Cortex of kidney (tissue), 1 donor: ENCODE measurements at places on chromosomes 11 and 22.

- DNase-seq = no peak
Observed at GRCh38 chr22:50483977-50484853, 2.4 kb upstream of the MIOX start.

DNA sequence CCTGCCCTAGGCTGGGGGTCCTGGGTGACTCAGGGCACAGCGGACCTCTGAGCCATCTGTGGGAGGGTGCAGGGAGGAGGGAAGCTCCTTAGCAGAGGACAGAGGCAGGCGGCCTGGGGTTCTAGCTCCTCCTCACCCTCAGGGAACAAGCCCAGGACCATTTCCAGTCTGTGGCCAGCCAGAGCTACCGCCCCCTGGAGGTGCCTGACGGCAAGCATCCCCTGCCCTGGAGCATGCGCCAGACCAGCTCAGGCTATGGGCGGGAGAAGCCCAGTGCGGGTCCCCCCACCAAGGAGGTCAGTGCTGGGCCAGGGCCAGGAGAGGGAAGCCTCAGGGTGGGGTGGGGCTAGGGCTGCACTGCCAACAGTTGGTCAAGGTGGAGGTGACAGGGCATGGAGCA is 26.0 kb upstream of the LRRC10B start:
- DNase-seq = no peak

DNA sequence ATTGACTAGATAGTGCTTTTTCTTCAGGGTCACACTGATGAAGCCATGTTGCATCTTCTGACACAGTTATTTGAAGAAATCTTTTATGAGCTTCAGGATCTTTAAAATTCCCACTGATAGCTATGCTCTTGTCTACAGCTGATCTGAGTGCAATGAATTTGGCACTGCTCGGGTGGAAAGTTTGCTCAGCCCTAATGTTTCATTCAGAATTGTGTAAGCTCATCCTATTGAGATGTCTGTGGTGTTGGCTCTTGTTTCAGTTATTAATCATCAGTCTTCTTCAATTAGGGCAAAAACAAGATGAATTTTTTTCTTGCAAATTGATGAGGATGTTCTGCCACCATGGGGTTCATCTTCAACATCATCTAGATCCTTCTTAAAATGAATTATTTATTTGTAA is 1387.0 kb upstream of the RAG2 start:
- no peak for DNase-seq

GRCh38 chr11:68541116-68541515 is 80.6 kb downstream of the PPP6R3 start:
- DNase-seq = no peak

- no peak for DNase-seq
Observed at GRCh38 chr22:49016909-49017481, 810.7 kb downstream of the BRD1 start.

DNA sequence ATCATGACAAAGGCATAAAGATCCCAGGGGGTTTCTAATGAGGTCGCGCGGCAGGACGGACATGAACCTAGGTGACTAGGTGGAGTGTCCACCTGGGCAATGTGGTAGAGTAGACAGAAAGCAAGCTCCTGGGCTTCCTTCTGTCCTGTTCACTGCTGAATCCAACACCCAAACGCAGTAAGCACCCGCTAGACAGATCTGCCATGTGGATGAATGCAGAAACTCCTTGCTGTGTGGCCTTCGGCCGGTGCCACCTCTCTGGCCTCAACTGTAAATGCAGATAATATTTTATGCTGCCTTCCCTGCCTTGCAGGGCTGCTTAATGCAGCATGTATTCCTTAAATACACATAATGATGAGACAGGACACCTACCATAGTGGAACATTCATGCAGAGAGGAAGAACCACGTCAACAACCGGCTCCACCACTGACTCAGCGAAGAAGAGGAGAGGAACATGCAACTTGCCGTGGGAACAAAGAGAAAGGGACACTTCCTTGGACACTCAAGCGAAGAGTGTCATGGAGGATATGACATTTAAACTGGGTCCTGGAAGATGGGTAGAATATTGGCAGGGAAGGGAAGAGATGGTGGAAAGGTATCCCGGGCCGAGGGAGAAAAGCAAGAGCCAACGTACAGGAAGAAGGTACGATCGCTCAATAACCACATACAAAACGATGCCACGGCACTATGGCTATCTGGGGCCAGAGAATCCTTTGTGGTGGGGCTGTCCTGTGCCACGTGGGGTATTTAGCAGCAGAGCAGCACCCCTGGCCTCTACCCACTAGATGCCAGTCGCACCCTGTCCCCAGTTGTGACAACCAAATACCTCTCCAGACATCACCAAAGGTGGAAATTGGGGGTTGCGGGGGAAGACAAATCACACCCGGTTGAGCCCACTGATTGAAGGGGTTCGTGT is 30.8 kb downstream of the MYH9 start:
- DNase-seq = no peak

- no peak for DNase-seq
Observed at GRCh38 chr11:109619498-109619897, 197.5 kb downstream of the C11orf87 start.

- DNase-seq = no peak
Observed at GRCh38 chr11:73019996-73020395, 122.1 kb downstream of the FCHSD2 start.

GRCh38 chr11:133895551-133895950 is 50.2 kb upstream of the SPATA19 start:
- no peak for DNase-seq

DNA sequence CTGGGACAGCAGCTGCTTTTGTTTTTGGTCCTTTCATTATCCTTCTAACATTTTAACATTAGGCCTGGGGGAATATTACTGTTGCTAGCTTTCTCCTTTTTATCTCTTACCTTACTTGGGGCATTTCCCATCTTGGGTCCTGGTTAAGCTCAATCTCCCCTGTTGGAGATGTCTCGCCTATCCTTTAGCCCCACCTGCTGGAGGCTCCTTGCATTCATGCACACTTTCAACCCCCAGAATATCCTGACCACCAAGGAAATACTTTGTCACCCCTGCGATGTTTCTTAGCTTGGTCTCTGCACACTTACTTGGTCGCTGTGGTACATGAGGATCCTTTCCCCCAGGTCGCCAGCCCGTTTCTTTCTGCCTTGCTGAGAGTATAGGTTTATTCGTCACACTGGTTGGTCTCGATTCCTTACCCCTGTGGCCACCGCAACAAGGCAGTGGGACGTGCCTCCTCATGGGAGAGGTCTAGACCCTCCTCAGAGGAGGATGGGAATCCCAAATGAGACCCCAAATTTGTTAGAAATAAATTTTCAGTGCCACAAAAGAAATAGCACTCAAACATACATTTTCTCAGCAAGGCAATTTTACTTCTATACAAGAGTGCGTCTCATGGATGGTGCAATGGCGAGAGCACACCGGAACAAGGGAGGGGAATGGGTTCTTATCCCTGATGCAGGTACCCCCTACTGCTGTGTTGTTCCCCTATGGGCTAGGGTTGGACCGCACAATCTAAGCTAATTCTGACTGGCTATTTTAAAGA is 5.4 kb upstream of the TXN2 start:
- no peak for DNase-seq

- DNase-seq = no peak
Observed at GRCh38 chr11:65362320-65362931, 7.9 kb downstream of the TIGD3 start.

DNA sequence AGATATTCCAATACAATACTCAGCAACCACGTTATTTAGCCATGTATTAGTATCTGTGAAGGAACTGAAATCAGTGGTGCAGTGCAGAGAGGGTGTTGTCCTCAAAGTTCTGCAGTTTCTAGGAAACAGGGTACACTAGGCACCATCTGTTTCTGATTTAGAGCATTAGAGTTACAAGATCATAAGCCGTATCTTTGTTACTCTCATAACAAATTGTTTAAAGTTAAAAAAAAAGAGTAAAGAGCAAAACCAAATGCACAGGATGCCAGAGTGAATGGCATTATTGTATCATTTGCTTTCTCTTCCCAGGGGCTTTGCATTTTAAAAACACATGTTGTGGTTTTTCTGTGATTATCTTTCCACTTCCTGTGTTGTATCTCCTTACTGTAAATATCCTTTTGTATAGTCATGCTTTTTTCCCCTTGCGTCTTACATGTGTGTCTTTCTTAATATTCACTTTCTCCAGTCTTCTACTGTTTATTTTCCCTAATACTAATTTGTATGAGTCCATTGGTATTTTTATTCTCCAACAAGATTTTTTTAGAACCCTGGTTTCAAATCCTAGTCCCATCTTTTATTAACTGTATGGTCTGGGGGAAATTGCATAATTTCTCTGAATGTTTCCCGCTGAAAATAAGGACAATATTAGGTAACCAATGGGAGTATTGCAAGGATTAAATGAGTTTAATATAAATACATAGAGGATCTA is 15.2 kb upstream of the NUP160 start:
- DNase-seq = no peak

DNA sequence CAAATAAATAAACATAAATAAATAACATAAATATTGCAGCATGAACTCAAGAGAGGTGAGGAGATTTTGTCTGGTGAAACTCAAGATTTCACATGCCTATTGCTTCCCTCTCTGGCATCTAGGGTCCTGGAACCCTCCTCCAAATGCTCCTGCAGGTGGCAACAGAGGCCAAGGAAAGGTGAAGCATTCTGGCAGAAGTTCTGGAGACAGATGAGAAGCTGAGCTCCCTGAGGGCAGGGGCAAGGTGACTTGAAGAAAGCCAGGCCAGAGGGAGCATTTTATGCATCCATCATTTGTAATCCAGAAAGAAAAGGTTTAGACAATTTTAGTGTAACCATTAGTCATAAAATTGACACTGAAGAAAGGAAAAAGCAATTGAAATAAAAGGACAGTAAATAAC is 64.9 kb downstream of the ENDOD1 start:
- DNase-seq = no peak

DNA sequence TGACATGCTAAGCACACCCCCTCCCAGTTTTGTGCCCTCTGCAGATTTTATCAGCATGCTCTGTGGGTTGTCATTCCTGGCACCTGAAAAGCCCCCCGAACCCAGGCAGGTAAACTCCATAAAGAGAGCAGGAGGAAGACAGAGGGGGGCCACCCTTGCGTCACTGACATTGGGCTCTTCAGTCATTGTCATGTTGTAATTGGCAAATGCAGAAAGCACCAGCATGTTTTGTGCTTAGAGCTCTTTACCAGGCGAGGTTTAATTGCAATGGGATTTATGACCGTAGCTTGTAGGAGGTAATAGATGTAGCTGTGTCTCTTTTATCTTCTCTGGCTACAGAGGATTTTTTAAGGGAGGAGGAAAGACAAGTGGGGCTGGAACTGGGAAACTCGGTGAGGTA is 201.7 kb downstream of the GRIK4 start:
- DNase-seq = no peak

DNA sequence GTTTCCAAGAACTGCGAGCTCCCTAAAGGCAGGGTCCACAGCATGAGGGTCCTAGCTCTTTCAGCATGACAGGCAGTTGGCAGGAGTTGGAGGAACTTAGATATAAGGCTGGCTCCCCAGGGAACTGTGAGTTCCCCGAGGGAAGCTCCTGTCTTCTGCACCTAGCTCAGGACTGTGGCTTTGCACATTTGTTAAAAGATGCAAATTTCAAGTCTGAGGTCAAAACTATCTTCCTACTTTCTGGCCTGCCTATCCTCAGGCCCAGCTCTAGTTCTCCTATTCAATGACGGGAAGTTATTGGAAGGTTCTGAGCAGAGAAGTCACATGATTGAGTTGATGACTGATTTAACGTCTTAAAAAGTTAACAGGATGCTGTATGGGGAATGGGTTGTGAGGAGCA is 11.7 kb upstream of the UCP3 start:
- no peak for DNase-seq

DNA sequence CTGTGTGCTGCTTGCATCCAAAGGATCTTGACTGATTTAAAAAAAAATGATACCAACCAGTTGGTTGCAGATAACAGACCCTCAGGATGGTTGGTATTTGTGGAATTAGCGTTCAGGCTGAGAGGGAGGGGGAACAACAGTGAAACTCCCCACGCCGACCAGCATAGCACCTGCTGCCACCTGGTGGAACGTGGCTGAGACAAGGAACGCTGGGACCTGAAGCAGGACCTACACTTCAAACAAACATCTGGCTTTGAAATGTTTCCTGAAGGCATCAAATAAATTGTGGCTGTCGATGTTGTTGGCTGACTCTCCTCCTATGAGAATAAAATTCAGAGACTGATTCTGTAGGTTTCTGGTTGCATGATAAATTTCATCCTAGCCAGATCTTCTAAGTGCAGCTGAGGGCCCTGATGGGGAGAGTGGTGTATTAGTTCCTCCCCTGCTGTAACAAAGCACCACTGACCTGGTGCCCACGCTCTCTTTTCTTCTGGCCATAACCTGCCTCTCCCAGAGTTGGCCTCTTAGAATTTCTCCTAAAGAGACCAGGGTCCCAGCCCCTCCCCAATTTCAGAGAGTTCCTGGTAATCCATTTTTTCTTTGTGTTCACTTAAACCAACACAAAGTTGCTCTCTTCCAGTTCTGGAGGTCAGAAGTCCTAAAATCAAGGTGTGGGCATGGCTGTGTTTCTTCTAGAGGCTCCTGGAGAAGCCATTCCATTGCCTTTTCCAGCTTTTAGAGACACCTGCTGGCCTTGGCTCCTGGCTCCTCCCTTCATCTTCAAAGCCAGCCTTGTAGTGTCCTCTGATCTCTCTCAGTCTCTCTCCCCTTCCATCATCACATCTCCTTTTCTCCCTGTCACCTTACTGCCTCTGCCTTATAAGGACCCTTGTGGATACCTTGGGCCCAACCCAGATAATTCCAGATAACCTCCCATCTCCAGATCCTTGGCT is 17.3 kb downstream of the APOL2 start:
- DNase-seq = no peak

DNA sequence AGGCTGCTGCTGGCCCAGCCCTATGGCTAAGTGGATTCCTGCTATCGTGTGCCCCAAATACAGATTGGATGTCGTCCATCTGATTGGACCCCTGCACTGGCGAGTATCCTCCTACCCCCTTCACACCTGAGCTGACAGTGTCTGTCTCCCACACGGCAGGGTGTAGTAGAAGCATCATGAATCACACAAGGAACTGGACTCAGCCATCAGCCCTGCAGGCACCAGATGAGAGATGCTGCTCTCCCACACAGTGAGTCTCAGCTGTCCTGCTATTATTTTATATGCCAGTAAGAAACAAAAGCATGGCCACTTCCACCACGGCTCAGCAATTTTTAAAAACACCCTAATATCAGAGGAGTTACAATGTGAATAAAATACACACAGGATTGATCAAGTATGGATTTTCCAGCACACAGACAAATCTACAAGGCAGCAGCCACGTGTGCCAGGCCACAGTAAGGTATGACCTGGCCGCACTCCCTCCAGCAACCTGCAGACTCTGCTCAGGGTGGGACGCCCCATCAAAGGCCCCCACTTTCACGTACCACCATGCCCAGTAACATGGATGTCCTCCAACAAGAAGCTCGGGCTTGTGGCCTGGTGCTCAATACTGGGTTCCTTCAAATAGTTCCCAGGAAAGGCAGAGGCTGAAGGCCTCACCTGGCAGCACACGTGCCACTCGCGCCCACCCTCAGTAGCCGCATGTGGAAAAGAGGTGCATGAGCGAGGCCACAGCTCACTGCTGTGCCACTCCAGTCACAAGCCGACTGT is 16.4 kb upstream of the SLC25A1 start:
- DNase-seq = no peak

GRCh38 chr22:41668971-41669911 is 19.4 kb downstream of the SNU13 start:
- no peak for DNase-seq
